ENCODE measurements at places on chromosomes 3 and 15.

- no peaks in the 10 kb centered on the region for H3K36me3 ChIP-seq
- H3K4me1 ChIP-seq: no peaks in the 10 kb centered on the region
- DNase-seq: no peak
- no peak overlapping the region for H3K4me3 ChIP-seq
- H3K27me3 ChIP-seq: peaks cover 8% of the 10 kb centered on the region
Observed at GRCh38 chr3:151962352-151962751, 88.9 kb downstream of the SUCNR1 start.

DNA sequence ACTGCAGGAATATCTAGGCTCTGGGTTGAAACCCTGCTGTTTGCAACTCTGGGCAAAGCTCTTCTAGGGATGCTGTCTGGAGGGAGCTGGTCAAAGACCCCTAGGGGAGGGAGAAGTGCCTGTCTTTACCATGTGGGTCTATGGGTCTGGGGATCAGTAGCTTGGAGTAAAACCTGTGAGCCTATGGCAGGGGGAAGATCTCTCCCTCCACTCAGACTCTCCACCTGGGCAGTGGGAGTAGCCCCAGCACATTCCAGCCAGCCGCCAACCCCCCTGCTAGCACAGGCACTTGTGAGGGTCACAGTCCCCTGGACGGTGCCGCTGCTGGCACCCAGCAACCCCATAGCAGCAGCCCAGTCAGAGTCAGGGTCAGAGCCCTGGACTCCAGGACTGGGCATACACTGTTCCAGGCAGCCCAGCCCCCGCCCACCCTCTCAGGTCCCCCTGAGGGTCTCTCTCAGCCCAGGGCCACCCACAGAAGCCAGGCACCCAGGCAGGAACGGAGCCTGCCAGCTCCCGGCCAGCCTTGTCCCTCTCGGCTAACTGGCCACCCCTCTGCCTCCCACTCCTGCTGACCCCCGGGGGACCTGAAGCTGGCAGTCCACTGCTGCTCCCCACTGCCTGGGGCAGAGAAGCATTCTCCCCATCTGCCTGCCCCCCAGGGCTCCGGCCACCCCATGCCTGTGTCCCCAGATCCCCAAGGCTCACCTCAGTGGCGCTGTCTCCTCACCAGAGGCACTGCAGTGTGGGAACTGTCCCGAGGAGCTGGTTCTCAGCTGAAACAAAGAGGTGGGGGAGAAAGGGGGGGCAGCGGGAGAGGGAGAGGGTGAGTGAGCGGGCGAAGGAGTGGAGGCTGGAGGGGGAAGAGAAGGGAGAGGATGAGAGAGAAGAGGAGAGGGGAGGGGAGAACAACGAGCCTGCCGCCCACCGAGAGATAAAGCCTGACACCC lies 10.8 kb downstream of the GLYCTK start:
- H3K4me3 ChIP-seq: no peak overlapping the region
- peaks cover 18% of the 10 kb centered on the region for H3K4me1 ChIP-seq
- H3K36me3 ChIP-seq: peaks cover 21% of the 10 kb centered on the region
- DNase-seq: no peak
- no peak overlapping the region for H3K27ac ChIP-seq
- H3K27me3 ChIP-seq: no peaks in the 10 kb centered on the region

DNA sequence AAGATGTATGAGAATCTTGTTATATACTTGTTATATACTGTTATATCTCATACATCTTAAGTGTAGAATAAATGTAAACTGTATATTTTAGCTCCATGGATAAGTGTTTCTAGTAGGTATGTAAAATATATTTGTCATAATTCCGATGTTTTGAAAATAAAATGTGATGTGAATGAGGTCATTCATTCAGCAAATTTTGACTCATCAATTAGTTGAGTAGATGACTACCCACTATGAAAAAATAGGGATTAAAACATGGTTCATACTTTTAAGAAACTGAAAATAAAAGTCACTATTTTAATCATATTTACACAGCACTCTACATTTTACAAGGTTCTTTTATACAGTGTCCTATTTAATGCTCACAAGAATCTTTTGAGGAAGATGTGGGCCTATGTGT lies 28.4 kb upstream of the CNTN3 start:
- H3K4me3 ChIP-seq: no peak overlapping the region
- H3K36me3 ChIP-seq: no peaks in the 10 kb centered on the region
- DNase-seq: no peak

DNA sequence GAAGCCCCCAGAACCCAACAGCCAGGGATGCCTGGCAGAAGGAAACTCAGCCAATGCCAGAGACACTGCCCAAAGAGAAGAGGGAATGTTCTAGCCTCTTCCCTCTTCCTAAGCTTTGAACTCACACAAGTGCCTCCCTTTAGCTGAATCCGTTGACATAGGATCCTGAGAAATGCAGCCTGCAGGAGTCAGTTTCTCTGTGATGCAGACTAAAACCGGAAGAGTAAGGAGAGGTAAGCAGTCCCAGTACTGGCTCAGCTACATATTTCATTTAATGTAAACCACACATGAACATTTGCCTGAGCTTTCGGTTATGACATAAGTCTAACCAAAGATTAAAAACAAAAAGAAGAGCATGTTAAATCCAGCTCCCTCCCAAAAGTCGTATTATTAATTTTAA lies 768.7 kb downstream of the TBL1XR1 start:
- H3K27ac ChIP-seq: no peak overlapping the region
- no peaks in the 10 kb centered on the region for H3K27me3 ChIP-seq
- no peak overlapping the region for H3K4me3 ChIP-seq
- H3K4me1 ChIP-seq: no peaks in the 10 kb centered on the region
- no peaks in the 10 kb centered on the region for H3K36me3 ChIP-seq
